ENCODE measurements at places on chromosomes 7 and 10.

- DNase-seq: no peak
These were observed 52.2 kb downstream of the CUBN start for GRCh38 chr10:17077346-17077781.

GRCh38 chr7:1513657-1514095 lies 9.5 kb upstream of the INTS1 start:
- DNase-seq: no peak

DNA sequence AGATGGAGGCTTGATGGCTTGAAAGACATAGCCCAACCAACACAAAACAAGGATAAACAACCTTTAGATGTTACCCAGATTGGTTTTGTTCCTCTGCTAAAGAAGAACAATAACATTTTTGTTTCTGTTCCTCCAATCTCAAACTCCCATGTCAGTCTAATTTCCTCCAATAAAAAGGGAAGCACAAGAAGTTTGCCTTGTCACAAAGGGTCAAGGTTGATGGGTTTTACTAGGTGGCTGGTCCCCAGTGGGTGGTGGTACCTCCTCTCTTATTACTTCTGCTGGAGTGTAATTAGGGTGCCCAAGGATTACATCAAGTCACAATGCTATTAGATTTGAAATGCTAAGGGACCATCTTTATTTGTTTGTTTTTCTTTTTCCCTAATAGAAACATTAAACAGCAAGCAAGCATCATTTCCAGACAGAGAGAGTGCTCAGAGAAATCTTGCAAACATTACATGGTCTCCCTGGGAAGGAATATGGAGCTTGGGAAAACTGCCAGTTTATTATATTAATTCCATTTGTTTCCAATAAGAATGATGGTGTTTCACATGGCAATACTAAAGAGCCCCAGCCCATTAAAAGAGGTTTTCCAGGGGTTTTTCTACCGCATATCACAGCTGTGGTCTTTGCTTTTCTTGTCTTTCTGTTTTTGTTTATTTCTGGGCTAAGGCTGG lies 78.3 kb upstream of the AOAH start:
- DNase-seq: no peak

DNA sequence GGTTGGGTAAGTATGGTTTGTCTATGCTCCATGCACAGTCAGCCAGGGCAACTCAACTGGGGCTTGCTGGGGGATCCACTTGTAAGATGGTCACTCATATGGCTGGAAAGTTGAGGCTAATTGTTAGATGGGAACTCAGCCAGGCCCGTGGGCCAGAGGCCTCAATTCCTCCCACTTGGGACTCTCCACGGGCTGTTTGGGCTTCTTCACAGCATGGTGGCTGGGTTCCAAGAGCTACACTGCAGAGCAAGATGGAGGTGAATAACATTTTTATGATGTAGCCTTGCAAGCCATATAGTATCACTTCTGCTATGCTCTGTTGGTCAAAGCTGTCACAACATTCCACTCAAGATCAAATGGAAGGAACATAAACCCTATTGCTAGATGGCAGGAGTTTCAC lies 39.2 kb downstream of the ELMO1 start:
- DNase-seq: no peak

DNA sequence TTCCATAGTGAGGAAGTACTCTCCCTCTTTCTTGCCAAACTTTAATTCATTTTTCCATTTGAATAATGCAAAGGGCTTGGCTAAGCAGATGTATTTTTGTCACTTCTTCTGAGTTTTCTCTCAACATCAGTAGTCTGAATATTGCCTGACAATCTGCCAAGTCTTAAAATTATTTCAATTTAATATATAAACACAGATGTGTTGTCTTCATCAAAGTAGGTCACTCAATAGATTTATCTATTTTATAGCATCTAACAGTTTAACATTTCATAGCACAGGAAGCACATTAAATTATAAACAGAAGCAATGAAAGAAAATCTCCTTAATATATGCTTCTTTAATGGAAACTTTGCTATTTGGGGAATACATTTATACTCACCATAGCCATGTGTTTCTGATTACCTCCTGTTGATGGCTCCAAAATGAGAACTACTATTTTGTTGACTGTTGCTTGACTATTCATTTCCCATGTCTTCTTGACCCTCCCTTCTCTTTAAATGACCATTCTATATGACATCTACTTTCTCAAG lies 4.5 kb downstream of the CPED1 start:
- no peak for DNase-seq

- no peak for DNase-seq
These were observed 79.4 kb downstream of the HYCC1 start for GRCh38 chr7:22934473-22935065.

GRCh38 chr7:73732397-73732796 lies 6.2 kb downstream of the ABHD11 start:
- DNase-seq: no peak

DNA sequence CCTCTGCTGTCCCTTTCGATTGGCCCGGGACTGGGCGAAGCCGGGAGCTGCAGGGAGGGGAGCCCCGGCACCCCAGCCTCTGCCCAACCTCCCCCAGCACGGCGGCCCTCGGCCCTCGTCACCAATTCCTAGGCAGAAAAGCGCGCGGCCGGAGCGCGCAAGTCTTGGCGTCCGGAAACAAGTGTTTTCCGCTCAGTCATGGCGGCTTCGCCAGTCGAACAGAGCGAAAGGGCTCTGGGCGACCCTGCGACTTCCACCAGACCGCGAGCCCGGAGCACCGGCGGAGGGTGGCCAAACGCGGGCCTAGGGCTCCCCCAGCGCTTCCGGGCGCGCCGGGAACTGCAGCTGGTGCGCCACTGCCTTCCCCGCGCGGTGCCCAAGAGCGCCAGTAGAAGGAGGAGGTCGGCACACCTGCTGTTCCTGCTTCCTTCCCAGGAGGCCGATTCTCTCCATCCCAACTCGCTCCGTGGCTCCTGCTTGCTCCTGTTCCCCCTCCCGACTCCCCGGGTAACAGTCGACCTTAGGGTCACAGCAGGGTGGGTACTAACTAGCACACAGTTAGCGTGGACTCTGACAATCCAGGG lies 729.9 kb downstream of the ZWINT start:
- DNase-seq: no peak

GRCh38 chr10:86348321-86349210 lies 18.0 kb downstream of the GRID1 start:
- DNase-seq: no peak

- DNase-seq: no peak
These were observed 19.6 kb downstream of the KNDC1 start for GRCh38 chr10:133179651-133180050.

- DNase-seq: no peak
These were observed 999 bp downstream of the TLX1 start for GRCh38 chr10:101131962-101132635.

- no peak for DNase-seq
These were observed 92.2 kb upstream of the DKK1 start for GRCh38 chr10:52221923-52222322.

DNA sequence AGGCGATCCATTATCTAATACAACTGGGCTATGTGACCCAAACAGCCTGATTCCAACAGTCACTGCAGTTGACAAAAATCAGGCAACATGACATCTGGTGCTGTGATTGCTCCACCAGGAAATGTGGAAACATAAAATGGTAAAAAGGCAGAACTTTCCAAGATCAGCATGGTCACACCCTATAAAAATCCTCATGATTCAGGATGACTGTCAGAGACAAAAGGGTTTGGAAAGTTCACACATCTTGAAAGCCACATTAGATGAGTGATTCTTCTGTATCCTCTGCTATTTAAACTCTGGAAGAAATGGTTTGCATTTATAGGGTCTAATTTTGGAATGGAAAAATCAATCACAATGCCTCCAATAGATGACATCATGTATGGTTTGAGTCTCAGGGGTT lies 662.6 kb upstream of the IGFBP3 start:
- DNase-seq: no peak

DNA sequence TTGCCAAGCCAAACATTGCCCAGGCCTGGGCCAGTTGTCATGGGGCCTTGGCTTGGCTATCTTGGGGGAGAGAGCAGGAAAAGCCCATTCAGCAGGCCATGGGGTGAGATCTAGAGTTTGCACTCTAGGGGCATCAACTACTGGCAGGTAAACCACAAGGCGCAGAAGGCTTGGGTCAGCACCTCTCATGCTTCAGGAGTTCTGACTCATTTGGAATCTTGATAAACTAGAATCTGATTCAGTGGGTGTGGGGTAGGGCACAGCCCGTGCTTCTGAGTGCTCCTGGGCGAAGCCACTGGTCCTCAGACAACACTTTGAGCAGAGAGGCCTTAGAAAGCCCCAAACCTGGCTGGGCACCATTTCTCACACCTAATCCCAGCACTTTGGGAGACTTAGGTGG lies 81.1 kb downstream of the RGS10 start:
- no peak for DNase-seq

DNA sequence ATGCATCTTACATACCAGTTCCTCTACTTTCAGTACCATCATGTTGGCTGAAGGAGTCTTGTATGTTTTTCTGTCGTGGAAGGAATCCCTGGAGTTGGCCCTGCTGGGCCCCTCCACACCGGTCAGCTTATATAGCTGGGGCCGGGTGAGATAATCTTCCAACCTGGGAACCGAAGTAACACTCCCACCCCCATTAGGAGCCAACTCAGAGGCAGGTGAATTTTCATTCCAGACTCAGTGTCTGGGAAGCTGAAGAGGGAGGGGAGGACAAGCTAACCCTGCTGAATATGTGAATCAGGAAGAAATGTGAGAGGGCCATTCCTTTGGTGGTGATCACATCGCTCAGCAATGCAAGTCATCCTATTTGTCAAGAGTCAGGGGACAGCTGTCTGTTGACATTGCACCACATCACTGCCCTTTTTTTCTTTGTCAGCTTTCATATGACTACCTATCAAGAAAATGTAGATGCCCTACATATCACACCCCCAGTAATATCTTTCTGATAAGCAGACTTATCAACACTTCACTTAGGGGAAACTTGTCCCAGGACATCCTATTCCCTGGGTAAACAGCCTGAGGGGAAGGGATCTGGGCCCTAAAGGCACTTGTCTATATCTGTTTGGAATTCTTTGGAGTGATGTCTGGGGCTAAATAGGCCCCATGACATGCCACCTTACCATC lies at the start of gene ANKRD1:
Gene ANKRD1 (minus strand): TSS at position 102 of the 681 bp plus-strand sequence. CDS start 60 bp downstream, at position 42.
- peak; percentile 82 for DNase-seq

DNA sequence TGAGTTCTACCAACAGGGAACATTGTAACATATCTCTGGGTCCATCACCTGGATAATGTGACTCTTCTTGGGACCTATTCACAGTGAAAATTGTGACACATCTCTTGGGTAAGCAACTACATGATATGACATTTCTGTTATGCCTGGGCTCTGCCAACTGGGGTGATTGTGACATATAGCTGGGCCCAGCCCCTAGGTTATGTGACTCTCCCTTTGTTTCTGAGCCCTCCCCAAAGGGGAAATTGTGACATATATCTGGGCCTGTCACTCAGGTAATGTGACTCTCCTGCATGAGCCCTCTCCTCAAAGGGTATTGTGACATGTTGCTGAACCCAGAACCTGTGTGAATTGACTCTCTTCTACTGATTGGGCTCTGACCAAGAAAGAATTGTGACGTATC lies 22.4 kb upstream of the ZNF107 start:
- no peak for DNase-seq

GRCh38 chr7:8160779-8161345 lies 101.1 kb downstream of the ICA1 start:
- no peak for DNase-seq

Data from AG04449 (cell line).